ENCODE measurements at places on chromosomes 11 and 22.

GRCh38 chr22:46335201-46336118 is at the start of gene TRMU:
Gene TRMU, plus strand, starts transcription at chr22:46335714. Its CDS starts 51 bp downstream, at chr22:46335765.
- DNase-seq, result peak; percentile 74

GRCh38 chr11:24734742-24735237 is 237.9 kb downstream of the LUZP2 start:
- DNase-seq, result no peak

- no peak for DNase-seq
Measured at GRCh38 chr11:67820081-67820480, 145.7 kb upstream of the ALDH3B2 start.

DNA sequence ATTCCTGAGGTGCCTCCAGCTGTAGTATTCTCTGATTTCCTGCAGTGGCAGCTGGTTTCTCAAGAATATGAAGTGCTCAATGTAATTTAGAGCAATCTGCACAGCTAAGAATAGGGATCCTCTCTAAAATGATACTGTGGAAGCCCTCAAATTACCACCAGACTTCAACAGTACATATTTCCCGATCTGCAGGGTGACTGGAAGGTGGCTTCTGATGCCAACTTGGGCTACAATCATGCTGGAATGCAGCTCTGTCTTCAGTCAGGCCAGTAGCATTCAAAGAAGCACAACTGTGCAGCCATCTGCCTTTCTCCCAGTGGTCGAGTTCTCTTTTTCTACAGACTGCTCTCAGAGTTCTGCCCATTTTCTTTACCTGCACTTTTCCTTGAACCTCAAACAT is 55.5 kb upstream of the CD5 start:
- no peak for DNase-seq

GRCh38 chr22:35421121-35421520 is 21.2 kb downstream of the MCM5 start:
- no peak for DNase-seq

DNA sequence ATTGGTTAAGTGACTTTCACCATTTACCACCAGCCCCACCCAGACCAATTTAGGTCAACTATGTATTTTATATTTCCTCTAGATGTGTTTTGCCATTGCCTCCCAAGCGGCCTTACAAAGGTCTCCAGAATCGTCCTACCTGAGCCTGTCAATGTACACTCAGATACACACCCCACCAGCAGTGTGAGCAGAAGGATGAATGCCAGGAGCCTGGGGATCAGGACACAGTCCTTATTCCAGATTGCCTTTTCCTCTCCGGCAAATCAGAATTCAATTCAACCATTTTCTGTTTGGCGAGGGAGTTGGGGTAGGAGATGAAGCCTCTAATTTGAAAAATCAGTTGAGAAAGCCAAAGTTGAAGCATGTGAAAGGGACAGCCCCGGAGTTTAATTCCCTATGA is 35.4 kb upstream of the CRTAM start:
- DNase-seq, result no peak

DNA sequence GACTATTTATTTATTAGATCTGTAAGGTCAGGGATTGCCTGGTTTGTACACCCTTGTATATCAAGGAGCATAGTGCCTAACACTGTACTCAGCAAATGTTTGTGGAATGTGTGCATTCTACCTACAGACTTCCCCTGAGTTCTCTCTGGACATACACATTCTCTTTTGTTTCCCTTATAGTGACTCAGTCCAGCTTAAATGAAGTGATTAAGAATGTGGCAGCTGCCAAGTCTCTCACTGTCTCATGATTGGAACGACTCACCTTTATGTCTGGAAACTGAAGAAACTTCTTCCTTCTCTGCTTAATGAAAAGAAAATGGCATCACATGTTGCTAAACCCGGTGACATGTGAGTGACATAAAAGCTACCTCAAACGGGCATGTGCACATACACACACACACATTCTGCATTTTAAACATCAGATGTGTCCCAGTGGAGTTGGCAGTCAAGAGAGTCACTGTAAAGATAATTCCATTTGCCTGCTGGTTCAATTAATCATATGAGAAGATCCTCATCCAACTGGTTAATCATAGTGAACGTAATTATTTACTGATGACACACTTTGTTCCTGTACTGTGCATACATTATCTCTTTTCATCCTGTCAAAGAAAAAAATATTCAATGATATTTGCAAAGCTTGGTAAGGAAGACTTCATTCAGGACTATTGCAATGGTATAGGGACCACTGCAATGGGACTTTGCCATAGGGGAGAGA is 42.8 kb downstream of the GLYAT start:
- DNase-seq, result no peak

DNA sequence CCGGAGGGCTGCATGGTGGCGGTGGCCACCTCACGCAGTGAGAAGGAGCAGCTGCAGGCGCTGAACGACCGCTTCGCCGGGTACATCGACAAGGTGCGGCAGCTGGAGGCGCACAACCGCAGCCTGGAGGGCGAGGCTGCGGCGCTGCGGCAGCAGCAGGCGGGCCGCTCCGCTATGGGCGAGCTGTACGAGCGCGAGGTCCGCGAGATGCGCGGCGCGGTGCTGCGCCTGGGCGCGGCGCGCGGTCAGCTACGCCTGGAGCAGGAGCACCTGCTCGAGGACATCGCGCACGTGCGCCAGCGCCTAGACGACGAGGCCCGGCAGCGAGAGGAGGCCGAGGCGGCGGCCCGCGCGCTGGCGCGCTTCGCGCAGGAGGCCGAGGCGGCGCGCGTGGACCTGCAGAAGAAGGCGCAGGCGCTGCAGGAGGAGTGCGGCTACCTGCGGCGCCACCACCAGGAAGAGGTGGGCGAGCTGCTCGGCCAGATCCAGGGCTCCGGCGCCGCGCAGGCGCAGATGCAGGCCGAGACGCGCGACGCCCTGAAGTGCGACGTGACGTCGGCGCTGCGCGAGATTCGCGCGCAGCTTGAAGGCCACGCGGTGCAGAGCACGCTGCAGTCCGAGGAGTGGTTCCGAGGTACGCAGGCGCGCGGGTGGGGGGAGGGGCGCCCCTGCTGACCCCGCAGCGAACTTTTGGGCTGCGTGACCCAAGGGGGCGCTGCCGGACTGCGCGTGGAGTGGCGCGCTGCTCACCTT is 670 bp downstream of the NEFH start:
- DNase-seq, result peak; percentile 55

GRCh38 chr22:46107089-46107664 is 43.1 kb upstream of the PPARA start:
- no peak for DNase-seq

GRCh38 chr11:17153757-17154156 is 54.0 kb downstream of the PIK3C2A start:
- DNase-seq, result no peak

DNA sequence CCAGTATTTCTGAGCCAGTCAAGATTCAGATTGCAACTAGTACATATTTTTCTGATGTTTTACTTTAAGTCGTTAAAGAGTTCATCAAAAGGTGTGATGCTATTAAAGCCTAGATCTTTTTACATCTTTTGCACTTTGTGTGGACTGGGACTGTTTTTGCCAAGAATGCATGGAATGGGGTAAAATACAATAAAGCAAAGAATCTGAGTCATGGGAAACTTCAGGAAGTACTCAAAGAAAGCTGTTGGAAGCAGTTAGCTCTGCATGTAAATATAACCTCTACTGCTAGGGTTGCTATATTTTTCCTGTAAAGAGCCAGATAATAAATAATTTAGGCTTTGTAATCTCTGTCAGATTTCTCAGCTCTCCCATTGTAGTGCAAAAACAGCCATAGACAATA is 20.9 kb downstream of the ATXN10 start:
- DNase-seq, result no peak

DNA sequence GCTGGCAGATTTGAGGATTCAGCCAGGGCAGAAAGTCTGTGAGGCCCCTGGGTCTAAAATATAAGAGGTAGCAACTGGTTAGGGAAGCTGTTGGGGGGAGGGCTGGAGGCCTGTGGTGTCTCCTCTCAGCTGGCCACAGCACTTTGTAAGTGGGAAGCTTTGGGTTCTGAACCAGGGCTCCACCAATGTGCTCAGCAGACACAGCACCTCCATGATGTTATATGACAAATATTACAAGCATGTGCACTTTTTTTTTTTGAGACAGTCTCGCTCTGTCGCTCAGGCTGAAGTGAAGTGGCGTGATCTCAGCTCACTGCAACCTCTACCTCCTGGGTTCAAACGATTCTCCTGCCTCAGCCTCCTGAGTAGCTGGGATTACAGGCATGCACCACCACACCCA is 8.0 kb downstream of the ARHGAP1 start:
- DNase-seq, result no peak

DNA sequence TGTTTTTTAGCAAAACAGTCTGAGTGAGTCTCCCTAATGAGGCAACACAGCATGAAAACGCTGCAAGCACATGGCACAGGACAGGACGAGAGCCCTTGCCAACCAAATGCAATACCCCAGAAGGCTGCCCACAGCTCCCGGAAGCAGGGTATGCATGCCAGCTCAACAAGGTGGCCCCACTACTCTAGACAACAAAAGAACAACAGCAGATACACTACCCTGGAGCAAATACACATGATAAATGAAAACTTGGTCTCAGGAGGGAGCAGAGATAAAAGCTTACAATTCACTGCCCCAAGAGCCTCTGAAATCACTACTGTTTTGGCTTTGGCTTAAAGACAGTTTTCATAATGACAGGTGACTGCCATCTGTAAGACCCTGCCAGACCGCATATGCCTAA is 785.4 kb upstream of the API5 start:
- DNase-seq, result no peak

GRCh38 chr11:10803676-10804075 is 5.0 kb downstream of the EIF4G2 start:
- DNase-seq, result no peak

DNA sequence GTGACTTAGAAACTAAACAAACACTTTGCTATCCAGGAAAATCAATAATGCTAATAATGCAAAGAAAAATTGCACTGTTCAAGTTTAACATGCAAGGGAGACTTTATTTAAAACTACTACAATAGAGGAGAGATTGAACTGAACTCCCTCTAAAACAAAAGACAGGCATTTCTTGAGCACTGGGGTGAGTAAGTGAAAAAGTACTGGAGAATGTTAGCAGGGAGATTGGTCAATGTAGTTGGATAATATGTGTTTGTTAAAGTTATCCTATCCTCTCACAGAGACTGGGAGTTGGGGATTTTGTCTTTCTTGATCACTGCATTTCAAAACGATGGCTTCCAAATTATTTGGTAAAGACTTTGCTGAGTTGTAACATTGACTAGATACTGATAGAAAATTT is 77.6 kb downstream of the LUZP2 start:
- no peak for DNase-seq

DNA sequence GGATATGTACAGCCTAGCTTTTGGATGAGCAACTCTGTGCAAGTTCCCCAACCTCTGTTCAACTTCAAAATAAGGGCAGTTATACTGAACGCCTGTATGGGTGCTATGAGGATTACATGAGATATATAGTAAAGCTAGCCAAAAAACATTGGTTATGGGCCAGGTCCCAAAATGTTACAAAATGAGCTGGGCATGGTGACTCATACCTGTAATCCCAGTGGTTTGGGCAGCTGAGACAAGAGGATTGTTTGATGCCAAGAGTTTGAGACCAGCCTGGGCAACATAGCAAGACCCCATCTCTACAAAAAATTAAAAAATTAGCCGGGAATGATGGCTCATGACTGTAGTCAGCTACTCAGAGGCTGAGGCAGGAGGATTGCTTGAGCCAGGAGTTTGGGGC is 118.4 kb downstream of the TEAD1 start:
- DNase-seq, result no peak

GRCh38 chr22:44567846-44568493 is 69.9 kb upstream of the RTL6 start:
- peak; percentile 60 for DNase-seq

DNA sequence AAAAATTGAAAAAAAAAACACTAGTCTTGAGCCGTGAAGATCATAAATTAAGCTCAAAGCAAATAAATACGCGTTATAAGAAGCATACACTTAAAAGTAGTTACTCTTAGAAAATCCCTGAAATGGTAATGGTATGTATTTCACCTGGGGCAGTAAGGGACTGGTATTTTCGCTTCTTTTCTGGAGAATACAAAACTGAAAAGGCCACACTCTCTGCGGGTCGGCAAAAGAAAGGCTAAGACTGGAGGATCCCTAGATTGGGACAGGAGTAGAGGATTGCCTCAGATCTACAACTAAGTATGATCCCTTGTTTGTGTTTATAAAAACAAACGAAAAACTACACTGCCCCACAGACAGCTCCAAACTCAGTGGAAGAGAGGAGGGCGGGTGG is 617 bp downstream of the TSG101 start:
- no peak for DNase-seq

DNA sequence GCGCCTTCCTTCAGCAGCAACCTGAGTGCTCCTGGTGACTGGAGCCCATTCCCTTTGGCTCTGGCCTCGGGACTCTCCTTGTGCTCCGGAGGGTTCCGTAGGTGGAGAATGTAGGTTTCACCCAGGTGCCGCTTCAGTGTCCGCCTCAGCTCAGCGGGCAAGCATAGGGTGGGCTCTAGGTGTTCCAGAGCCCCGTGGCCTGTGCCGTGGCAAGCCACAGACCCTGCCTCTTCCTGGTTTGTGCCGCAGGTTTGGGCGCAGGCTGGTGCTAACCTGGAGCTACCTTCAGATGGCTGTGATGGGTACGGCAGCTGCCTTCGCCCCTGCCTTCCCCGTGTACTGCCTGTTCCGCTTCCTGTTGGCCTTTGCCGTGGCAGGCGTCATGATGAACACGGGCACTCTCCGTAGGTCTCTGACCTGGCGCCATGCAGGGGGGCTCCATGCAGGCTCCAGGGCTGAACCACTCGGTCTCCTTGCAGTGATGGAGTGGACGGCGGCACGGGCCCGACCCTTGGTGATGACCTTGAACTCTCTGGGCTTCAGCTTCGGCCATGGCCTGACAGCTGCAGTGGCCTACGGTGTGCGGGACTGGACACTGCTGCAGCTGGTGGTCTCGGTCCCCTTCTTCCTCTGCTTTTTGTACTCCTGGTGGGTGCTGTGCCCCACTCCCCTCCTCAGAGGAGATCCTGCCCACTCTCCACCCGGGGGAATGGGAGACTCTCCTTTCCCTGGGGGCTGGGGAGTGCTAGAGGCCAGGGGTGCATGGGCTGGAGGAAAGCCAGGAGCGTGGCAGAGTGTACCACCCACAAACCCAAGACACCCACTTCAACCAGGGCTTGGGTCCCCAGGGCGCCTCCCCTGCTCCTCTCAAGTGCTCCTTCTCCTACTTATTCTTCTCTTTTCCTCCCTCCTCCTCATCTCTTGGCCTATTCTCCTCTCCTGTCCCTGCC is 2.4 kb downstream of the SLC22A12 start:
- DNase-seq, result no peak

GRCh38 chr11:93059117-93059957 is 89.9 kb downstream of the MTNR1B start:
- DNase-seq, result no peak

- no peak for DNase-seq
Measured at GRCh38 chr11:61855939-61856680, 28.0 kb downstream of the FADS2 start.

- no peak for DNase-seq
Measured at GRCh38 chr11:110710628-110711381, 1.4 kb downstream of the ARHGAP20 start.

DNA sequence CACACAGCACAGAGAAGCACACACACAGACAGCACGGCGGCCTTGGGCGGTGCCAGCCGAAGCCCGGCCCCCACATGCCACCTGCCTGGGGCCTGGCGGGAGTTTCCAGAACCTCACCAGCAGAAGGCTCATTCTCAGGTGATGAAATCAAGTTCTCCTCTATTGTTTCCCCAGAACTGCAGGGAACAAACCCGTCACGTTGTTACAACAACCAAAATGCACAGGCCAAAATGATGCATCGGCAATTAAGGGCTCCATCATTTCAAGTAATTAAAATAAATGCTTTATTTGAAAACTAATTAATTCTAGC is 30.8 kb downstream of the GNB1L start:
- no peak for DNase-seq

- DNase-seq, result peak; percentile 66
Measured at GRCh38 chr11:44726283-44727113, at the start of gene TSPAN18. Gene TSPAN18, plus strand, starts transcription at chr11:44726962. Its CDS starts 179,455 bp downstream, at chr11:44906417.

Data from CD4-positive, alpha-beta T cell treated with Interleukin-21 for 1 hour (primary cell).